ENCODE measurements at places on chromosomes 5 and 9. TPM values are rescaled to one million over a fixed set of nuclear protein-coding genes. Genes with fewer than 3 reads are reported as not detected.

DNA sequence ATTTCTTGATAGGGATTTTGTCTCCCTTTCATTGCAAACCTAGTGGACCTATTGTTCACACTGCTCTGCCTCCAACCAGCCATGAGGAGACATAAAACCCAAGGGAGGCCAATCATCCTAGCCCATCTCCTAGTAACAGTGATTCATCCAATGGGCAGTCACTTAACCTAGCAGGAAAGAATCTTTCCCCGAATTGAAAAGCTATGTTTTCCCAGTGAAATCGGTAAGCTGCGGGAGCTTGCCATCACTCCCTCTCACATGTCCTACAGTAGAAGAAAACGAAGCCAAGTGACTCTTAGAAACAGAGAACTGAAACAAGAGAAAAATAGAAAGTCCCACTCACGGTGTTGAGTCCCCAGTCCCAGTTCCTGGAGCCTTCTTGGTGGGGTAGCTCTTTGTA lies 123.3 kb downstream of the SUSD1 start:
- DNase-seq = no peak

Gene CEL
- total RNA-seq = 2.5 TPM

- DNase-seq = no peak
Measured at GRCh38 chr9:94754976-94755475, 28.5 kb downstream of the AOPEP start.

DNA sequence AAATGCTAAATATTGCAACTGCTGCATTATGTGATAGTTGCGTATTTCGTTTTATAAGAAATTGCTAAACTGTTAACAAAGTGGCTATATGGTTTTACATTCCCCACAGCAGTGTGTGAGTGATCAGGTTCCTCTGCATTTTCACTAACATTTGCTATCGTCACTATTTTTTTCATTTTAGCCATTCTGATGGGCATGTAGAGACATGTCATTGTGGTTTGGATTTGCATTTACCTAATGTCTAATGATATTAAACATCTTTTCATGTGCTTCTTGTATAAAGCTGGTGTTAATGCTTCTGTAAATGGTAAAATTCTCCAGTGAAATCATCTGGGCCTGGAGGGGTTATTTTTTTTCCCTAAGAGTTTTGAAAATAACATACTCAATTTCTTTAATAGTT lies 61.6 kb downstream of the ERCC6L2 start:
- no peak for DNase-seq

Gene GRPEL2
- total RNA-seq = 15.4 TPM

Gene OTP
- total RNA-seq = not detected

All from left cardiac atrium (tissue), 4 donors.